NCI-H2107 (cell line): ENCODE measurements at places on chromosomes 3 and 15.
A peak's percentile ranks its signal among the peaks of the same experiment; 100 is the strongest.

GRCh38 chr3:128317698-128318231 lies 148.9 kb downstream of the DNAJB8 start:
- DNase-seq: no peak

DNA sequence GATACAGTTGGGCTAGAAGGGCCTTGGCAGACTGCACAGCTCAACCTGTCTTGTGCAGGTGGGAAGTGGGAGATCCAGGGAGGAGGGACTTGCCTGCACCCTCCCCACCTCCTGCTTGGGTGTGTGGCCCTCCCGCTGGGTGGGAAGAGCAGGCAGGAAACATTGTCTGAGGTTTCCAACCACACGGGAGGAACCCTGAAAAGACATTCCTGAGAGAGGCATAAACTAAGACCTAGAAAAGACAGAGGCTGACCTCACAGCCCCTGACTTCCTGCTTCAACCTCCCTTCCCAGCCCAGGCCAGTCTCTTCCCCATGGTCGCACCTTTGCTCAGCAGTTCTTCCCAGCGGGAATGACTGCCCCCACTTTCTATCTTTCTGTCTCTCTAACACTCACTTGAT lies 46.3 kb upstream of the INSYN1 start:
- DNase-seq: no peak

- DNase-seq: no peak
Observed at GRCh38 chr3:119318876-119319275, 24.7 kb downstream of the ARHGAP31 start.

GRCh38 chr3:74173090-74173489 lies 441.4 kb downstream of the CNTN3 start:
- DNase-seq: no peak

DNA sequence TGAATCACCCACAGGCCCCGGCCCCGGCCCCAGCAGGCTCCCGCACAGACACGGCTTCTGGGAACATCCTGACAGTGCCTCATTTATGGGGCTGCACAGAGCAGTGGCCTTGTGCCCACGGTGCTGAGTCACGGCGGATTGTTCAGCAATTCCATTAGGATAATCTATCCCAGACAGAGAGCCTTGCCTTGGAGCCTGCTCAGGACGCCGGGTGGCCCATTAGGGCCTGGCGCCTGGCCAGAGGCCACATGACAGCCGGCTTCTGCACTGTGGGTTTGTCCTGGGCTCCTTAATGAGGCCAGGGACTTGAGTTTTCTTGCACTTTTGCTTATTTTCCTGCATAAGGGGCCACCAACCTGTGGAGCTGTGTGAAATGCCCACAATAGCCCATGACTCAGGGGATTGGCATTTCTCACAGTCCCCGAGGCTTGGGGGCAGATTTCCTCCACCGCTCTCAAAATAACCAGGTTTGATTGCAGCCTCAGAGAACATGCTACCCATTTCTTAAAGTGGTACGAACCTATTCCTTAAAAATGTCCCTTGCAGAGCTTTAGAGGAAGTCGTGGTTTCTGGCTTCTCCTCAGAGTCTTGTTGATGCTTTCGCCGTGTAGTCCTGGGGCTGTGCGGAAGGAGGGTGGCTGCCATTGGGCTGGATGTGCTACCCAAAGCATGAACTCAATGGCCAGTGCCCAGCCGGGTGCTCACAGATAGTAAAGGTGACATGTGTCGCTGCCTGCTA lies 19.0 kb downstream of the SYNM start:
- DNase-seq: peak; percentile 24

DNA sequence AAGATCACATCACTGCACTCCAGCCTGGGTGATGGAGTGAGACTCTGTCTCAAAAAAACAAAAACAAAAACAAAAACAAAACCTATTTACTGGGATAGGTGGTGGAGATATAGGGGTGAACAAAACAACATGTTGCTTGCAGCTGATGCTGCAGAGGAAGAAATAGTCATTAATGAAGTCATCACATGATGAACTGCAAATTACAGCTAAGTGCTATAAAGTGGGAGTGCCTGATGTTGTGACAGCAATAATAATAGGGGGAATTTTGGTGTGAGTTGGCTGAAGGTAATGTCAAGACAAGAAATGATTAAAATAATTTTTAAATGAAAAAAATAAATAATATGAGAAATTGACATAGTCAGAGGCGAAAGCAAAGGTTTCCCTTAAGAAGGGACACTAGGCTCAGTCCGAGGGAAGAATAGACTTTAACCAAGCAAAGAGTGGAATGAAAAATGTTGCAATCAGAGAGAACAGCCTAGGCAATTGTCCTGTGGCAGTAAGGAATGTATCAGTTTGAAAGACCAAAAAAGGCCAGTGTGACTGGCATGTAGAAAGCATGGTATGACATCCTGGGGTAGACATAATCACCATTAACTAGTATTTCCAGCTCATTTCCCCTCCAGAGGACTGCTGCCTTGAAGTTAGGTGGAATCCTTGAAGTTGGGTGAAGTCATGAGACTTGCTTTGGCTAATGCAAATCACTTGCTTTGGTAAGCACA lies 14.7 kb upstream of the PIK3CB start:
- no peak for DNase-seq

DNA sequence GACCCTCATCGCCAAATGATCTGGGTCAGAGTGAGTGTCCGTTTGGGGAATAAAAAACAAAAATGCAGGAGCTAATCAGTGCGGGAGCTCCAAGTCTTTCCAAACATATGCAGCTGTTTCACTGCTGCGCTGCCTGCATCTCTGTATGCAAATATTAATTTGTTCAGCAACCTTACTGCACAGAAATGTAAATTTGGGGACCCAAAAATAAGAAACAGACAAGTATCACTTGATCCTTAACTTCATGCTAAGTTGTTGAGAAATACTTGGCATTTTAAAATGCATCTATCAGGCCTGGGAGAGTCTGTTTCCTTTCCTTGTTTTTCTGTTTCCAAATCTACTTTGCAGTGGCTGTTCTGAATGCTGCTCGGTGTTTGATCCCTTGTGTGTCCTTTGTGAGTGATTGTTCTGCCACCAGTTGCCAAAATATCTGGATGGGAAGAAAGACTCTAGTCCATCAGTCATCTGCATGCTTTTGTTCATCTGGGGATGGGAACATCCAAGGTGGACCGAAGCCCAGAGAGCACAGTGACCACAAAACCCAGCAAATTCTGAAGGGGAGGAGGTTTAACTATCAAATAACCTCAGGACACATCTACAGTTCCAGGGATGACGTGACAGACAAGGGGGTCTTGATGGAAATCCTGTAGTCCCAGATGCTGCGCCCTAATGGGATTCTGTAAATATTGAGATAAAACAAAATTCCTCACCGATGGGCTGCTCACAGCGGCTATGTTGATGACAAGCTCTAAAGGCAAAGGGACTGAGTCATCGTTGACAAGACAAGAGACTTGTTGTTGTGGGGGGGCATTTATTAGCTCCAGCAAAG lies 199.5 kb upstream of the WNT5A start:
- DNase-seq: no peak

GRCh38 chr15:75136118-75136517 lies 65.6 kb upstream of the C15orf39 start:
- no peak for DNase-seq

DNA sequence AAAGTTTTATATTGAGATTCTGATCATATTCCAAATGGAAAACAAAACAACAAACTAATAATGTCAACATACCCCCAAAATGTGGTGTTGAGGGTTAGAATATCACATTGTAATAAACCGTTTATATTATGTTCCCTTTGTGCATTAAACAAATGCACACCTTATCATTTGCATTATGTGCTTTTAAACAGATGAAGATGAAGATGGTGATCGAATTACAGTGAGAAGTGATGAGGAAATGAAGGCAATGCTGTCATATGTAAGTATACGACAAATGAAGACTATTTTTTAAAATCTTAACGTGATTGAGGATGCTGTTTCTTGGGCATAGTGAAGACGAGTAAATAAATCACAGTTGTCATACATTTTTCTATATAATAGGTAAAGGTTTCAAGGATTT lies 20.6 kb downstream of the MAP2K5 start:
- DNase-seq: no peak

- no peak for DNase-seq
Observed at GRCh38 chr3:35438101-35438500, 201.2 kb upstream of the ARPP21 start.

DNA sequence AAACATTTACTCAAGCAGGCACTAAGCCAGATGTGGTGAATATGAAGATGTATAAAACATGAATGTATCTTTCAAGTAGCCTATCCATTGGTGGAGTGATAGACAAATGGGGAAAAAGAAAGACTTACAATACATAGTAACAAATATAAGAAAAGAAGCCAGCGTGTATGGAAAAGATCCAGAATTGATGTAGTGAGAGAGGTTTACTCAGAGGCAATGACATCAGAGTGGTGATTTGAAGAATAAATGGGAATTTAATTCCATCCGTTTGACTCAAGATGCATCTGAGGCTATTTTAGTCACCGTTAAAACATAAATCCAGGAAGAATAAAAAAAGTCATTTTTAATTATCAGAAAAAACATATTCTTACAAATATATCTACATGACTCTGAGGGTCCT lies 162.6 kb downstream of the IL1RAP start:
- no peak for DNase-seq

- no peak for DNase-seq
Observed at GRCh38 chr15:55241891-55242290, 45.1 kb upstream of the RSL24D1 start.

- DNase-seq: no peak
Observed at GRCh38 chr15:101328001-101328400, 33.0 kb upstream of the SNRPA1 start.

GRCh38 chr15:68620721-68621527 lies 42.1 kb downstream of the CORO2B start:
- peak; percentile 76 for DNase-seq

GRCh38 chr3:151293127-151293526 lies 14.8 kb upstream of the P2RY14 start:
- DNase-seq: no peak

DNA sequence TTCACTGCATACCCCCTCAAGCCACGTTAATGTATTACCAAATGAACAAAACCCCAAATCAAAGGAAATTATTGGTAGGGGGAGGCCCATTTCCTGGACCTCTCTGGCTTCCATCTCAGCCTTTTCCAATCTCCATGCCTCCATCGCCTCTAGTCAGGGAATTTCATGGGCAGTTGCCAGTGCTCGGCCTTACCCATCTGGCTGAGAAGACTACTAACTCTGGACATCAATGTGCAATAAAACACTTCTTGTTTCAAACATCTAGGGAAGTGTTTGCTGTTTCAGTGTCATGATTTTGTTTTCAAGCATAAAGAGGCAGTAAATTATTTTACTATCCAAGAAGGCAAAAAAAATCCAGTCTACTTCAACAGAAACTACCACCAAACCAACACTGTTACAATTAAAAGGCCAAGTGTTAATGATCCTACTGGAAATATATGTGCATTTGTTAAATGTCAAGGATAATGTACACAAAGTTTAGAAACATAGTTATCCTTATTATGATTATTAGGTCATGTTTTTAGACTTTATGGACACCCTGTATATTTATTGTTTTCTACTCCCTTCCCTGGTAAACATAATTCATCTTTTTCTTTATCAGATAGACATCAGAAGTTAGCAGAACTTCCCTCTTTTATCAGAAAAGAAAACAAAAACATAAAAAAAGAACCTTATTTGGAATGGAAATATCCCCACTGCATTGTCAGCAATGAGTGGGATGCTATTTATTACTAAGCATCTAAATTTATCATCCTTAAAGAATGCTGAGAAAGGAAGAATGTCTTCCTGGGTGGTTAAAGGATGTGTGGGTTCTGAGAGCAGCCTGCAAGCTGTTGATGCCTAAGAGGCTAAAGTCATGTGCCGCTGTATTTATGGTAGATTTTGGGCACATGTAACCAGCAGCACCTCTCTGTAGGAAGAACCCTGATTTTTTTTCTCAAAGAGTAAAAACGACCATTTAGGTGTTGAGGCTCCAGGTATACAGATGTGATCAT lies 15.2 kb downstream of the LDHAL6B start:
- DNase-seq: no peak

DNA sequence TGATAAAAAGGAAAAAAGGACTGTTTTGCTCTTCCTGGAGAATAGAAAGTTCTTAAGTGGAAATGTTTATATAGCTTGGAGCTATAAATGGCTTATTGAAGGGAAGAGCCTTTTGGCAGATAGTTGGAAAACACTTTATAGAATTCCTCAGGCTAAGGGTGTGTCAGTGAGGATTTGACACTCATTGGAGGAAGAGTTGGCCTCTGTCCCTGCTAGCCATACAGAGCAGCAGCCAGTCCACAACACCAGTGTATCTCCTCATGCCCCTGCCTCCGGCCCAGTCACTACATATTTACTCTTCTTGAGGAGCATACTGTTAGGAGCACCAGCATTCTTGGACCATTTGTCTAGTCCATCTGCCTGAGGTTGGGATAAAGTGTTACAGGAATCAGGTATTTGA lies 36.2 kb downstream of the KLHL18 start:
- no peak for DNase-seq

- DNase-seq: no peak
Observed at GRCh38 chr3:155418407-155418806, 124.9 kb upstream of the STRIT1 start.

DNA sequence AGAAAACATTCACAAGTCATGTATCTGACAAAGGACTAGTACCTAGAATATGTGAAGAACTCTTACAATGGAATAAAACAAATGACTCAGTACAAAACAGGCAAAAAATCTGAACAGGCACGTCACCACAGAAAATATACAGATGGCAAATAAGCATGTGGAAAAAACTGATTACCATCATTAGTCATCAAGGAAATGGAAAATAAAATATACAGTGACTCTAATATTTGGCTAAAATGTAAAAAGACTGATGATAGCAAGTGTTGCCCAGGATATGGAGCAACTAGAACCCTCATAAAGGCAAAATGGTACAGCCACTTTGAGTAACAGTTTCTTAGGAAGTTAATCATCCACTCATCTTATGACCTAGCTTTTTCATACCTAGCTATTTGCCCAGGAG lies 95.8 kb upstream of the ABHD17C start:
- DNase-seq: no peak

DNA sequence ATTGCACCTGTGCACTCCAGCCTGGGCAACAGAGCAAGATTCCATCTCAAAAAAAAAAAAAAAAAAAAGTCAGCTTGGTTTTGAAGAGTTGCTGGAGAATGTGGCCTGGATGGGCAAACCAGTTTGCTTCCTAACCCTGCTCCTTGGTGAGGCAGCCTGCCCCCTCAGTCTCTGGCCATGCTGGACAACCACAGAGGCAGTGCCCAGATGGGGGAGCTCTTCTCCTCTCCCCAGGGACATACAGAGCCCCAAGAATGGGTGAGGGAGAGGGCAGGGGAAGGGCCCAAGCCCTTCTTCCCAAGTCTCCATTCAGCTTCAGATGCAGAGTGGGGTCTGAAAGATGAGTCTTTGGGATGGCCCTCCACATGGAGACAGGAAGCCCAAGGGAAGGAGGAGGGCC lies 27.9 kb downstream of the CD276 start:
- no peak for DNase-seq
